Activated T-helper 17 cell treated with anti-CD3 and anti-CD28 coated beads, Interleukin-2, amount 50 U/mL, for 72 hours (primary cell): ENCODE measurements at places on chromosomes 2 and 18. TPM values are rescaled to one million over a fixed set of nuclear protein-coding genes. Genes with fewer than 3 reads are reported as not detected.

- ATAC-seq = no peak
Measured at GRCh38 chr2:17930773-17931172, 52.3 kb downstream of the KCNS3 start.

GRCh38 chr2:127093648-127094210 is 13.2 kb downstream of the BIN1 start:
- no peak for ATAC-seq

GRCh38 chr2:38806733-38807059 is 28.7 kb downstream of the GEMIN6 start:
- no peak for ATAC-seq

DNA sequence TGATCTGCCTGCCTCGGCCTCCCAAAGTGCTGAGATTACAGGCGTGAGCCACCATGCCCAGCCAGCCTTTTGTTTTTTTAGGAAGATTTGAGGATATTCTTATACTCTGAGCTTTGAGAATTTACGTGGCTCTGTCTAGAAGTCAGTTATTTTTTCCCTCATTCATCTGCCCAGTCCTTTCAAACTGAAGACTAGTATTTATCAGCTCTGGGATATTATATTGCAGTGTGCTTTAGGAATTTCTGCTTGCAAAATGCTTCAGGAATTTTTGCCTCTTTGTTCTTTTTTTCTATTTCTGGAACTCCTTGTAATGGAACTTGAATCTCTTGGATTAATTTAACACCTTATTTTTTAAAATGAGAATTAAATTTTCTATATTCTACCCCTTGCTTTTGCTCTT is 22.6 kb downstream of the ACSL3 start:
- no peak for ATAC-seq

DNA sequence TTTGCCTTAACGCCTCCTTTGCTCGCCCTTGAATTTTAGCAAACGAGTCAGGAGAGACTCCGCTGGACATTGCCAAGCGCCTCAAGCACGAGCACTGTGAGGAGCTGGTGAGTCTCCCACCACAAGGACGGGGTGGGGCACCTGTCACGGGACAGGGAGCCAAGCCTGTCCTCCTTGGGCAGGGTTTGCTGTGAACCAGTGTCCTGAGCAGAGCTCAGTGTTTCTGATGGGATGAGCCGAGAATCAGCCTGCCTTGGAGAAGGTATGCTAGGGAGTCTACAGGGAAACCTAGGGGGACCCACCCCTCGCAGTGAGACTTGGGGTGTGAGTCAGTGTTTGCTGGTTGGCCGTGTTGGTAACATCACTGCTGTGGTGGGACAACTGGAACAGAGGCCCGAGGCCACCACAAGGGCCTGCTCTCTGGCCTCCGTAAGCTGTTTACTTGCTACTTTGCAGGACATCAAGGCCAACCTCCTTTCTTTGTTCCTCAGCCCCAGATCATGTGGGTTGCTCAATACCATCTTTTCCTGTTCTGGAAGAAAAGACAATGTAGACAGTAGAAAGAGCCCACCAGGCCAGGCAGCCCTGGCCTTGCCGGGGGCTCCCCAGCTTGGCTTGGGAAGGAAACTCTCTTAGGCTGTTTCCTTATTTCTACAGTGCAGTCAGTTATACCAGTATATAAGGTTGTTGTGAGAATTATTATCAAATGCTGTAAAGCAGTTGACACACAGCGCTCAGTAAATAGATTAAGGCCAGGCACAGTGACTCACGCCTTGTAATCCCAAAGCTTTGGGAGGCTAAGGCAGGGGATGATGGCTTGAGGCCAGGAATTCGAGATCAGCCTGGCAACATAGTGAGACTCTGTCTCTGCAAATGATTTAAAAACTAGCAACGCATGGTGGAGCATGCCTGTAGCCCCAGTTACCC is 42.4 kb downstream of the ITGB1BP1 start:
- ATAC-seq = no peak

DNA sequence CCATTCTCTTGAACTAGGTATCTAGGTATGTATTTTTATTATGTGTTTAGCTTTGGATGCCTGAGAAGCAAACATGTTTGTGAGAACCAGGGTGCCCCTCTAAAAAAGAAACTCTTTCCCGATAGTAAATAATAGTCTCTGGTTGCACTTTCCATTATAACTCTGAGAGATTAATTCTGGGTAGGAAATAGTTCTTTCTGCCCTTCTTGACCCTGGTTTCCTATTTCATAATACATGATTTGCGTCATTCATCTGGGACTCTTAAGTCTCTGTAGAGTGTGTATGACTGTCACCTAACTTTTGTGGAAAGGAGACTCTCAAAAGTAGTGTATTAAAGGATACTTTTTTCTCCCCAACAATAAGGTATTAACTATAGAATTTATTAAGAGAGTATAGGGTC is 31.5 kb downstream of the ACSL3 start:
- ATAC-seq = no peak

GRCh38 chr2:131047920-131048560 is 45.2 kb downstream of the FAM168B start:
- no peak for ATAC-seq

DNA sequence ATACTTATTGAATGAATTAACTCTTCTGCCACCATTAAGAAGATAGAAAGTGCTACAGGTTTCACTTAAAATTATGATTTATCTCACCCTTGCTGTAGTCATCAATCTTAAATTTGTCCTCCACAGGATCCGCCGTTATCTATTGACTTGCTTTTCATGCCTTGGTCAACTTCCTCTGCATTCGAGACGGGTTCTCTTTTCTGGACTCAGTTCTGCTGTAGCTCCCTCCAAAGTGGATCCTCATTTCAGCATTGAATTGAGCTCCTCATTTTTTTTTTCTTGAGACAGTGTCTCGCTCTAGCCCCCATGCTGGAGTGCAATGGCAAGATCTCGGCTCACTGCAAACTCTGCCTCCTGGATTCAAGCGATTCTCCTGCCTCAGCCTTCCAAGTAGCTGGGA is 27.6 kb downstream of the INPP5D start:
- ATAC-seq = no peak

The TMEM150A gene
- 3.7 TPM for total RNA-seq

The TLX2 gene
- 1.4 TPM for total RNA-seq

The ZSWIM2 gene
- not detected for total RNA-seq

The HOXD11 gene
- not detected for total RNA-seq

The RTP5 gene
- total RNA-seq = not detected
